Right cardiac atrium (tissue), 5 donors: ENCODE measurements at places on chromosomes 12 and 14. TPM values are rescaled to one million over a fixed set of nuclear protein-coding genes. Genes with fewer than 3 reads are reported as not detected.

Gene FKBP11
- 7.6 TPM for polyA plus RNA-seq

Gene KMT2D
- polyA plus RNA-seq = 43.1 TPM

Gene C1QL4
- not detected for polyA plus RNA-seq

Gene FGD4
- 3.5 TPM for polyA plus RNA-seq

Gene TMEM52B
- polyA plus RNA-seq = 0.07 TPM

Gene C12orf42
- polyA plus RNA-seq = not detected

Gene ADAM20
- 0.16 TPM for polyA plus RNA-seq

Gene HOXC4
- 0.32 TPM for polyA plus RNA-seq

Gene ETNK1
- polyA plus RNA-seq = 8.9 TPM

Gene HHIPL1
- 0.75 TPM for polyA plus RNA-seq

Gene TAPBPL
- 17.2 TPM for polyA plus RNA-seq

Gene HSPB8
- 567 TPM for polyA plus RNA-seq

DNA sequence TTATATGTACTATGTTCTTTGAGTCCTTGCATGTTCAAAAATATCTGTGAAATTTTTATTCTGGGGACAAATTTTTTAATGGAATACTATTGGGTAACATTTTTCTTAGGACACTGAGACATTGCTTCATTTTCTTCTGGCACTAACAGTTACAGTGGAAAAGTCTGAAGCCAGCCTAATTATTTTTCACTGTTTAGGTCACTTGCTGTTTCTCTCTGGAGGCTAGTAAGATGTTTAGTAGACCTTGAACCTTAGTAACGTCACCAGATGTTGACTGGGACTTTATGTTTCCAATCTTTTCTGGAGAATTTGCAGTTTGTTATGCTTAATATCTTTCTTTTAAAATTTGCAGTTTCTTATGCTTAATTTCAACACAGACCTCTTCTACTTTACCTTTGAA, 12.3 kb upstream of the EPYC start:
- no peak for DNase-seq

DNA sequence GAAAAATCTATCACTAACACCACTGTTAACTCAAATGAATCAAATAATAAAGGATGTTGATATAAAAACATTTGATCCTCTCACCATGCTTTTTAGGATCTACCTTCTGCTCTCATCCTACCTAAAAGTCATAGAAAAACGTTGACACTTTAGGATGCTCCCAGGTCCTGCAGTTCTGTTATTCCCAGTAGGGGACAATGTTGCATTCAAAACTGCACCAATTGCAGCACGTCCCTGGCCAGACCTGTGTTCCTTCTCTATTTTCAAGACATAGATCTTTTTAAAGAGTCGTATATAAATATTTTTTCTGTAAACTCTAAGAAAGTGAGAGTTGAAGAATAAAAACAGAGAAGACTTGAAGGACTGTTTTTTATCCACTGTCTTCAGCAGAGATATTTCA, 8.8 kb downstream of the AICDA start:
- DNase-seq = no peak

DNA sequence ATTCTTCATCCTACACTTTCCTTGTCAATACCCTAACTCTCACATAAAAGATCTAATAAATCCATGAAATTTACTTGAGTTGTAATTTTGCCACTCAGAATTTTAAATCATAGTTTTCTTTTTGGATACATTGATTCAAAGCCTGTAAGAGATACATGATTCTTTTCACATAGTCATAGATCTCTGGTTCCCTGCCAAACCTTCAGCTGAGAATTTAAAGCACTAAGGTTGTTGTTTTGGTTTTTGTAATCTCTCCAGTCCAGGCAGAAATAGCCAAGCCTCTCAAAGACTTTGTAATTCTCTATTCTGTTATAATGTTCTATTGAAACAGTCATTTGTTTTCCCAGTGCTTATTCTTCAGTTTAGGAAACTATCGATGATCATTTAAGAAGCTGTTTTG, 273.9 kb downstream of the TRHDE start:
- no peak for DNase-seq

DNA sequence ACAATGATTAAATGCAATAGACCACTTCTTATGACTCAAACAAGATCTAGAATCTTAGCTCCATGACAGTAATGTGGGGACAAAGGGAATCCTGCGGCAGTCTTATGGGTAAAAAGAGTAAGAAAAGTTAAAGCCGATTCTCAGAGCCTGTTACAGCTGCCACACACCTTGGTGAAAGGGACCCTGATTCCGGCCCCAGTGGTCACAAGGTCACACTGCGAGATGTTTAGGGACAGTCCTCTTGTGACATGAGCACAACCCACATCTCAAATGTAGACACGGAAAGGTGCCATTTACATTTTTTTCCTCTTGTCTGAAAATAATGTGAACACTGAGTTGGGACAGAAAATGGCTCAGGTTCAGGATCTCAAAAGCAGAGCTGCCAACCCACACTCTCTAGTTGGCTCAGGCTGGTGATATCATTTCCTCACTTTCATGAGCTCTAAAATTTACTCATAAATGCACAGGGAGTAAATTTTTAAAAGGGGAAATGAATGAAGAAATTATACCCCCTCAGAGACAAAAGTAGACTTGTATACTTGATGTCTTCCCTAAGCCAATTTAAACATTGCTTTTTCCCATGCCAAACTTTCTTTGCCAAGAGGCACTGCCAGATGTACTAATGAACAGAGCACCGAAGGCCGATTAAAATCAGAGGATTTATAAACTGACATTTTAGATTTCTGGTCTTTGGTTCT, 113.1 kb upstream of the OVCH1 start:
- no peak for DNase-seq

- DNase-seq = no peak
Observed at GRCh38 chr12:111886662-111887545, 44.9 kb downstream of the MAPKAPK5 start.

DNA sequence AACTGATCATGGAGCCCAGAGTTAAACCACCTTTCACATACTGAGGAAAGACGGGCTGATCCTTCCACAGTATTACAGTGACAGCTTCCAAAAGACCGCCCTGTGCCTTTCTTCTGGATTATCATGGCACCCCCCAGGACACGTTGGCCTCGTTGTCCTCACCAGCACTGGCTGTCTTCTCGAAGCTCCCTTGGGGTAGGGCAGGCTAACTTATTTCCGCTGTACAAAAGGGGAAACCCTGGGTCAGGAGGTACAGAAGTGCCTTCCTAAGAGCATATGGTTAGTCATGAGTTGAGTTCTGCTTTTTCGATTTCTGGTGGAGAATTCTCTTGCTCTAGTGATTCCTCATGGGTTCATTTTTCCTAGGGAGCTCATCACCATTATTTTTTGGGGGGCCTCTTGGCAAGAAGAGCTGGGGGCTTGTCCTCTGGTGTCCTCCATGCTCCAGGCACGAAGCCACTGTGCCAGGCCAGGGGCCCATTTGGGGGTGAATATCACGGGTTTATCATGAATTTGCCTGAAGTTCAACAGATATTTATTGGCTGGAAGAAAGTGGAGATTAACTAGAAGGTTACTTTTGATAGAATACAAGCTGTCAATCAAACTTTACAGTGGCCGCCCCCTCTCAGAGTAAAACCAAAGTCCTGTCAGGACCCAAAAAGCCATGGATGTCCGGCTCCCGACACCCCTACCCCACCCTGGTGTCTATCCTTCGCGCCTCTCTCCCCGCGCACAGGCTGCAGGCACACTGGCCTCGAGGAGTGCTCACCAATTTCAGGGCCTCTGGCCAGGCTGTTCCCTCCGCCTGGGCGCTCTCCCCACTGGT, 8.8 kb upstream of the TRAF3 start:
- DNase-seq = no peak

GRCh38 chr14:103013028-103013427, 44.3 kb downstream of the CDC42BPB start:
- DNase-seq = no peak

DNA sequence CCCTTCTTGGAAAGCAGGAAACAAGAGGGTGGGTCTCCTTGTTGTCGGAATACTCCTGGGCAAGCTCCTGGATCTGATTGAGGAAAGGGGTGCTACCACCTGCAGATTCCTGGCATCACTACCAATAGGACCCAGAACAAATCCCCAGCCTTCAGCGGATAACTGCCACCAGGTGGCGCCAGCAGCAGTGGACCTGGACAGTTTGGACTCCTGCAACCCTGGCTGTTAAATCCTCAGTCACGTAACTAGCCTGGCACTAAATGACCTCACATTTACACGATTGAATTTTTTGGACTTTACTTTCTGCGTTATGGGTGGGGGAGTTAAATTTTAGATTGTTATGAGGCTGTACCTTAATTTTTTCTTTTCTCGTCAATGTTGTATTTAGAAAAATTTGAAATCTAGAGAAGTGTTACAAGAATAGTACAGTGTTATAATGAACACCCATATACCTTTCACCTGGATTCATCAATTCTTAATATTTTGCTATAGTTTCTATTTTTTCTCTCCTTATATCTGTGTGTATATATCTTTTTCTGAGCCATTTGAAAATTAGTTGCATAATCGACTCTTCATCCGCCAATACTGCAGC, 95.6 kb downstream of the GAS2L3 start:
- DNase-seq = peak; percentile 66

GRCh38 chr12:56935157-56935556, 949 bp upstream of the SDR9C7 start:
- DNase-seq = no peak

DNA sequence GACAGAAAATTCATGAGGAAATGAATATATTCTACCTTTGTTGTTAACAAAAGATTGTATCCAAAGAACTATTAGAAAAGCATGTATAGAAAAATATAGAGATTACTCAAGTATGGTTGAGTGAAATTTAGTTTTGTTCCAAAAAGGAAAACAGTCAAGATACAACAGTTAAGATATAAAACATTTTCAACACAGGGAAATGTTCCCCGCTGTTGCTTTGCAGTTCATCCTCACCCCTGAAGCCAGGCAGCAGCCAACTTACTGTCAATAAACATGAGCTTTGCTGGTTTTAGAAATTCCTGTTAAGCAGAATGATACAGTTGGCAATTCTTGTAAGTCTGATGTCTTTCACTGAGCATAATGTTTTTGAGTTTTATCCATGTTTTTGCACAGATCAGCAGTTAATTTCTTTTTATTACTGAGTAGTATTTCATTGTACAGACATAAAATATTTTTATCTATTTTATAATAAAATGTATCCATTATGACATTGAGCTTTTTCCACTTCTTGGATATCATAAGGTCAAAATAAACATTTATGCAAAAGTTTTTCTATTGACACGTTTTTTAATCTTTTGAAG, 1.2 kb upstream of the CLEC2B start:
- DNase-seq = no peak

DNA sequence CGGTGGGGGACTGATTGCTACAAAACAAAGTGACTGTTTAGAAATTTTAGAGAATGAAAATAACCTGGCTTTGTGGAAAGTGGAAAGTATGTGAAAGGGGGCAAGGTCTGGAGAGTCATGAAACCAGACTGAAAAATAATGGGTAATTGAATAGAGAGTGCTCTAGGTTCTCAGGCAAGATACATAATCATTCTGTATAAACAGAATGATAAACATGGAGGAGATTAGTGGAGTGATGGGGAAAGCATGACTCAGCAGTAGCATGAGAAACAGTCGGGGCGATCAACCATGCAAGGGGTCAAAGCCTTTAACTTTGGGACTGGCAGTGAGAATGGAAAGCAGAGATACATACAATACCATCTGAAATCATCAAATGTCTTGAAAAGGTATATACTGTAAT, 332.5 kb downstream of the CCER1 start:
- DNase-seq = no peak

- DNase-seq = no peak
Observed at GRCh38 chr14:67395086-67395875, 16.7 kb downstream of the PLEK2 start.

DNA sequence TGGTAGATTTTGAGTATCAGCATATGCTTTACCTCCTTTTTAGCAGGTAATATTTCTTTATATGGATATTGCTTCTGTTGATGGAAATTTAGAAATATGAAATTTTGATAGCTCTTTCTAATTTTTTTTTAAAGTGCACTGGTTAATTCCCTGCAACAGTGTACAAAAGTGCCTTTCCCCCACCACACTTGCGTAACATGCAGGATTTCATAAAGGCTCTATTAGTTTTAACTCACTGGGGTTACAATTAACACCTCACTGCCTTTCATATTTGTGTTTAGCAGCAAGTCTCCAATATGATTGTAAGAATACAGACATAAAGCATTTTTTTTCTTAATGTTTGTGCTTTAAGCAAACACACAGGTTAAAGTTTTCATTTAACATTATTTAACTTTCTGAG, 25.6 kb downstream of the MNAT1 start:
- DNase-seq = no peak

- no peak for DNase-seq
Observed at GRCh38 chr12:19576506-19577280, 137.4 kb downstream of the AEBP2 start.

DNA sequence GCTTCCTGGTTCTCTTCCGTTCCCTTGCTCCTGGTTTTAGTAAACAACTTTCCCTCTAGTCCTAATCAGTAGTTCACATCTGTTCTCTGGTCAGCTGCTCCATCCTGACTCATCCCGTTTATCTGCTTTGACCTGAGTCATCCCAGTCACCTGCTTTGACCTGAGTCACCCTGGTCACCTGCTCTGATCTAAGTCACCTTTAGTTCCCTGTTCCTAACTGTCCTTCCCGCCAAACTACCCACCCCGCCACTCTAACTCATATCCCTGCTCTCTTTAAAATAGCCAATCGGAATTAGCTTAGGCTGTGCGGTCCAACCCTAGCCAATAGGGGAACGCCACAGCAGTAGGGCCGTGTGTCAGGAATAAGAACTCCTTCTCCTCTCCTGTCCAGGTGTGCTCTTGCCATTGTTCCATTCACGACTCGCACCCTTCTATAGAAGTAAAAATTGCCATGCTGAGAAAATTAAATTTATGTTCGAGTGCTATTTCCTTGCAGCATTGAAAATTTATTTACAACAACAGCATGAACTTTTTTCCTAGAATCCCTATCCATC, 3.1 kb upstream of the ANKRD33 start:
- DNase-seq = no peak

- DNase-seq = no peak
Observed at GRCh38 chr14:79295385-79295784, 915.9 kb downstream of the DIO2 start.

GRCh38 chr12:27081668-27082111, 688 bp downstream of the C12orf71 start:
- peak; percentile 30 for DNase-seq

- no peak for DNase-seq
Observed at GRCh38 chr12:131402781-131403396, 308.0 kb upstream of the SFSWAP start.

- DNase-seq = no peak
Observed at GRCh38 chr14:87901236-87901635, 91.7 kb downstream of the GALC start.

DNA sequence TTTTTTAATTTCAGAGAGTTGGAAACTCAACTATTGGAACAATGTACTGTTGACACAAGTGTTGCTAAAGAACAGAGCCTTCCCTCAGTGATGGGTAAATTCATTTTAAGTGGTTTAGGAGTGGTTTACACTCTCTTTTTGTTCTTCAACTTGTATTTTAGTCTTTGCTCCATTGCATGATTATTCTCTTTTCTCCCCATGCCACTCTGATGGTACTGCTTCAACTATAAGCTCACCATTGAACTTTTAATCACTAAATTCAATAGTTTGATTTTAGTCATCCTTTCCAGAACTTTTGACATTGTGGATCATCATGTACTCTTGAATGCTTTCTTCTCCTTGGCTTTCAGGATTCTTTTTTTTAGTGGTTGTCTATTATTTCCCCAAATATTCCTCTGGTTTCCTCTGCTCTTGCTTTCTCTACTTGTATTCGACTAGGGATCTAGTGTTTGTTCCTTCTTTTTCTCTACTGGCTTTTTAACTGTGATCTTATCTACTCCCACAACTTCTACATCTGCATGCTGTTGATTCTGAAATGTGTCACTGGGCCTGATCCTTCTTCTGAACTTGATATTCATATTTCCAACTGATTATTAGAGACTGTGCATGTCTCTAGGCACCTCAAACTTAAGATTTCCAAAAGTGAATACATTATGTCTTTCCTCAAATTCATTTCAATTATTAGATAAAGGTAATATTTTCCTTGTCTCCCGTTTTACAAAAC, 15.4 kb downstream of the ACTR10 start:
- DNase-seq = no peak
